T1000 (cell line): ENCODE measurements at places on chromosomes 5 and 9.

DNA sequence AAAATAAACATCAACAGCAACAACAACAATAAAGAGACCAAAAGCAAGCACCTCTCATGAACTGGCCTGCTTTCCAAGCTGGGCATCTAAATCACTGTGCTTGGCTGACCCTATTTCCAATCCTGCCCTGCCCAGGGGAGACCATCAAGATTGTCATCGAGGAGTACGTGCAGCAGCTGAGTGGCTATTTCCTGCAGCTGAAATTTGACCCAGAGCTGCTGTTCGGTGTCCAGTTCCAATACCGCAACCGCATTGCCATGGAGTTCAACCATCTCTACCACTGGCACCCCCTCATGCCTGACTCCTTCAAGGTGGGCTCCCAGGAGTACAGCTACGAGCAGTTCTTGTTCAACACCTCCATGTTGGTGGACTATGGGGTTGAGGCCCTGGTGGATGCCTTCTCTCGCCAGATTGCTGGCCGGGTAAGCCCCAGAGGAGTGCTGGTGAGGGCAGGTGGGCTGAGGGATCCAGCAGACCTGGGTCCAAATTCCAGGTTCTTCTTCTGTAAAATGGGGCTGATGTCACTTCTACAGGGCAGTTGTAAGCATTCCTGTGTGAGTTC, 15.6 kb downstream of the PTGS1 start:
- no peak for DNase-seq

GRCh38 chr5:66307647-66308241, 163.6 kb downstream of the SREK1 start:
- no peak for DNase-seq

DNA sequence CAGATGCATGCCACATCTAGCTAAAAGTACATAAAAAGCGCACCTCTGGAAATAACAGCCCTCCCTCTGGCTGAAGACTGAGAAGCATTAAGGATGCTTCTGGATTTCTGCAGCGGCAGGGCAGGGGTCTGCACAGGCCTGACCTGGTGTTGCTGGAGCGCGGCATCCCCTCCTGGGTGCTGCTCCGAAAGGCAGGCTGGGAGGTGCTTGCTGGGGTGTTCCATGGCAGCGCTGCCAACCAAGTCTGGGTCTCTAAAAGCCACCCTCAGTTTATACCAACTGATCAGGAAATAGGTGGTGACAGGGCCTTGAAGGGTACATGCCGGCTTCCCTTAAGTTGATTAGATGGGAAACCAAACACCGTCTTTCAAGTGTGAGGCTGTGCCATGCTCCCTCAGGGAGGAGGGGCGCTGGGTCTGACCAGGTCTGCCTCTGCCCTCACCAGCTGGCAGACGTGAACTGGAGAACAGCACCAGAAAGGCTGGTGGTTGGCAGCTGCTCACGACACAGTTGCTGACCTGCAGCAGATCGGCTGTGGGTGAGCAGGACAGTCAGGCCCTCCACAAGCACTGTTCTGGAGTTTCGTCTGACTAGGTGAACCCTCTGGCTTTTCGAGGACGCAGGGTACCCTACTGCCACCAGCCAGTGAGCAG, 81.6 kb downstream of the DAP start:
- DNase-seq: no peak

- no peak for DNase-seq
Measured at GRCh38 chr5:54547711-54548250, 30.2 kb downstream of the SNX18 start.

- peak; percentile 47 for DNase-seq
Measured at GRCh38 chr9:88387552-88388202, 567 bp upstream of the SPIN1 start.

- DNase-seq: no peak
Measured at GRCh38 chr9:130896233-130897014, at the start of gene QRFP. QRFP (minus strand) TSS chr9:130896812; CDS start chr9:130893838, 2,974 bp downstream.

- no peak for DNase-seq
Measured at GRCh38 chr5:159550951-159551350, 220.7 kb upstream of the IL12B start.

GRCh38 chr9:93304574-93305496, 120.9 kb downstream of the WNK2 start:
- DNase-seq: no peak

GRCh38 chr9:135728436-135729110, 26.6 kb downstream of the KCNT1 start:
- DNase-seq: no peak

DNA sequence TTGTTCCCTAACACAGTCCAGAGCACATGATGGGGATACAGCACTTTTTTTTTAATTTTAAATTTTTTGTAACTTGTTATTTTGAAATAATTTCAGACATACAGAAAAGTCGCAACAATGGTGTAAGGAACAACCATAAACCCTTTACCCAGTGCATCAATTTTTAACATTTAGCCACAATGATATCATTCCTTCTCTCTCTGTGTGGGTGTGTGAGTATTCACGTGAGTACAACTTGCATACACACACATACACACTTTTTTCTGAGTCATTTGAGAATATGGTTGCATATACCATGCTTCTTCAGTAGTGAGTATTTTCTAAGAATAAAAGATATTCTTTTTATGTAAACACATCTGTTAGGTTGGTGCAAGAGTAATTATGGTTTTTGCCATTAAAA, 135.2 kb downstream of the ARHGAP26 start:
- DNase-seq: no peak

GRCh38 chr9:93173365-93174051, 10.4 kb upstream of the WNK2 start:
- no peak for DNase-seq

DNA sequence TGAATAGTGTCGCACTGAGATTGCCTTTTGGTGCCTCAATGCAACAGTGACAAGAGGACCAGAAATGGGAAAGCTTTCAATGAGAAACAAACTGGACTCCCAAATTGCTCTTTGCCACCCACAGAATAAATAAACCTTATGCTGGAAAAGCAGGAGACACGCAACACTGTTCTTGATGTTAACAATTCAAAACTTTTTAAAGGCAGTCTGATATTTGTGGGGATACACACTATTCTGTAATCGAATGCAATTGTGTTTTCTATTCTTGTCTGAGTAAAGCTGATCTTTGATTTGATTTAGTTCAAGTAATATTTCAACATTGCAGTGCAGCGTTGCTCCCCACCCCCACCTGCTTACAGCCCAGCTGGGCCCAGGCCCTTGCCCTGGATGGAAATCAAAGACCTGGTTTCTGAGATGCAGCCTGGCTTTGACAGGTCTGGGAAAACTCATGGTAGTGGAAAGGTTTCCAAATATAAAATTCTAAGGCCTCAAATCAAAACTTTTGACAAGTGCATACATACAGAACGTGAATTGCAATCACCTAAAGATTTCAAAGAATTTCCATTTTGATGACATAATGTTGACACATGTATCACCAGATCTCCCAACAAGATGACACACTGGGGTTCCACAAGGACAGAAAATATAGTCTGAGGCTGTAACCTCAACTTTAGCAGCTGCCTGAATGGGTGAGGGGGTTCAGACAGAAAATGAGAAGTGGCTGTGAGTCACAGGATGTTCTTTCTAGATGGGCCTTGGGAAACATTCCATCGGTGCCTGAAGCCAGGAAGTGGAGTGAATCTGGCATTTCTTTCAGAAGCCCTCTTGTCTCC, 55.1 kb downstream of the ABCA1 start:
- peak; percentile 32 for DNase-seq

GRCh38 chr5:77774981-77775789, 954 bp downstream of the TBCA start:
- no peak for DNase-seq

- no peak for DNase-seq
Measured at GRCh38 chr9:93948441-93949072, 6.6 kb downstream of the BARX1 start.

GRCh38 chr5:125043781-125044391, 297.4 kb upstream of the ZNF608 start:
- no peak for DNase-seq

GRCh38 chr5:174420651-174421407, 303.6 kb upstream of the MSX2 start:
- DNase-seq: no peak

- DNase-seq: no peak
Measured at GRCh38 chr9:96108691-96109380, 193.1 kb downstream of the HSD17B3 start.

DNA sequence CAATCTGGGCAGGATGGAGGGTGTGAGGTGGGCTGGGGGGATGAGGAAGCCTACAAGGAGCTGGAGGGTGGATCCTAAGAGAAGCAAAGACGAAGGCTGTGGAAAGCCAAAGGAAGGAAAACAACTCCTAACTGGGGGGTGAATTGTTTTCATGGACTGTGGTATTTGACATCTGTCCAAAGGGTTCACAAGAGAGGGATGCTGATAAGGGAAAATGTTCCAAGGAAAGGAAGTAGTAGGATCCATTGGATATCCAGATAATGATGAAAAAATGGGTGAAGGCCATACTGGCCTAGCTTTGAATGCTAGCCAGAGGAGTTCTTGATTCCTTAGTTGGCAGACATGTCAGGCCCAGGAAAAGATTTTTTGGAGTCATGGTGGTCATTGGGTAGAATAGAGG, 51.8 kb upstream of the FOXI1 start:
- DNase-seq: no peak

DNA sequence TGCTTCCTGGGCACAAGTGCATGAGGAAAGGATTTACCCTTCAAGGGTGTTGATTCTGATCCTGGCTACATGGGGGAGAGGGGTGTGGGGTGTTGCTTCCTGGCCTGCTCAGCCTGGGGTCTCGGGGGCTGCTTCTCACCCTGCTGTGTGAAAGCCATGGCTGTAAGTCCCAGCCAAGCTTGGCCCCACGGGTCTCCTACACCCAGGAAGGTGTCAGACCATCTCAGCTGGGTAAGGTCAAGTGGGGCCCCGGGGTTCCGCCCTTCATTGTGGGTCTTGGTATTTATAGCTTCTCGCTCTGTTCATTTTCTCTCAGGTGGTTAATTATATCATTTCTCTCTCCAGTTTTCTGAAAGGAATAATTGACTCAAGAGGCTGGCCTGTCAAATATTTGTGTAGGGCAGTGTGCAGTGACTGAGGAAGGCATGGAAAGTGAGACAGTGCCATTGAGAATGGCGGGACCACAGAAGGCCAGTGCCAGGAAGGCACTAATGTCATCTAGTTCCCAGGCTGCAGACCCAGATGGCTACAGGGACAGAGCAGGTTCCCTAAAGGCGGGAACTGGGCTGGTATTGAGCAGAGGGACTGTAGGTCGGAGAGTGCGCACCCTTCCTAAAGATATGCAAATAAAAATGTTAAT, 126.0 kb downstream of the FOXD1 start:
- DNase-seq: no peak

- no peak for DNase-seq
Measured at GRCh38 chr5:105288946-105289345, 1726.4 kb upstream of the NUDT12 start.

- DNase-seq: peak; percentile 9
Measured at GRCh38 chr5:112109331-112110007, 309.6 kb downstream of the EPB41L4A start.

GRCh38 chr9:35515766-35516165, 25.9 kb downstream of the RUSC2 start:
- no peak for DNase-seq

- DNase-seq: no peak
Measured at GRCh38 chr5:87120518-87121303, 147.0 kb upstream of the RASA1 start.

DNA sequence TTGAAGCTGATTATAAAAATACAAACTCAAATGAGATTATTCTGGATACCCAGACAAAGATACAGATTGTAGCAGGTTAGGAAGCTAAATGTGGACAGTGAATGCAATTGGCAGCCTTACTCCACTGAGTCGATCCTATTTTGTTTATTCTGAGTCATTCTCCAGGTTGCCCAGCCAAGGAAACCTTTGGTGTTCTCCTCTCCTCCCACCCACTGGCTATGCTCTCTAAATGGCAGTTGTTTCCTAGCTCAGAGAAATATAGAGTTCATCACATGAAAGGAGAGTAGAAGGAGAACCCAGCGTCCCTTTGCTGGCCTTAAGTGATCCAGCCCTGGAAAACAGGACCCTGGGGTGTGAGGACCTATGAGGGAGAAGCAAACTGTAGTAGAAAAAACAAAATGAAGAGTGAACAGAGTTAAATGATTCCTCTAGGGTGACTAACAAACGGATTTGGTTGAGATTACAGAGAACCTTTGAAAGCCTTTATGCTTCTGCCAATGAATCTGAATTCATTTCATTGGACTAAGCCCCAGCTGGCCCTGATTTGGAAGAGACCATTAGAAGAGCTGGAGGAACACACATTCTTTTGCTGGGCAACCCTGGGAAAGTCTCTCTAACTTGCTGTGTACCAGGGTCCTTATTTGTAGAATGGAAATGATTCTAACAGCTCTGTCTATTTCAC, 95.1 kb downstream of the BRINP1 start:
- no peak for DNase-seq

- no peak for DNase-seq
Measured at GRCh38 chr5:18314192-18314778, 680.0 kb downstream of the TAF11L14 start.

GRCh38 chr9:18357321-18357720, 116.6 kb upstream of the ADAMTSL1 start:
- no peak for DNase-seq

GRCh38 chr5:150411245-150411979, 1.3 kb downstream of the CD74 start:
- DNase-seq: no peak

DNA sequence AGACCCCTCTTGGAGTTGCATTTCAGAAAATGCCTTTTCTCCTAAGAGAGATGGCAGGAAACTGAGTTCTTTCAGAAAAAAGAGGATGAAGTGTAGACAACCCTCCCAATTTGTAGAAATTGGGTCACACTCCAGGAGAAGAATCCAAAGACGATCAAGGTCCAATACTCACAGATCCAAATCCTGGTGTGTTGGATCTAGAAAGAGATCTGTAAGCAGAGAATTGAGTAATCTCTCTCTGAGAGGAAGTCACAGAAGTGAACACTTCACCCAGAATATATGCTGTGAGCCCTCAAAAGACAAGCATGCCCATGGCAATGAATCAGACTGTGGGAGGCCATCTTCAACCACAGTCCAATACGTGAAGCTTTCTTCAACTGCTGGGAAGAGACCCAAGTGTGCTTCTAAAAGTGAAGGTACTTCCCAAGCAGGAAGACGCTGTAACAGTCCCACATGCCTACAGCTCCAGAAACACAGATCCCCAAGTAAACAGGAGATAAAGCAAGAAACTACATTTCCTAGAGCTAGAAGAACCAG, 182.7 kb downstream of the SMC2 start:
- no peak for DNase-seq

GRCh38 chr5:97844797-97845196, 661.8 kb upstream of the RIOK2 start:
- no peak for DNase-seq

- peak; percentile 16 for DNase-seq
Measured at GRCh38 chr9:136546697-136547501, 1.1 kb upstream of the NOTCH1 start.
